ENCODE measurements at places on chromosomes 7 and 10.

GRCh38 chr10:35035606-35036005 is 54.5 kb downstream of the CUL2 start:
- no peak for DNase-seq

DNA sequence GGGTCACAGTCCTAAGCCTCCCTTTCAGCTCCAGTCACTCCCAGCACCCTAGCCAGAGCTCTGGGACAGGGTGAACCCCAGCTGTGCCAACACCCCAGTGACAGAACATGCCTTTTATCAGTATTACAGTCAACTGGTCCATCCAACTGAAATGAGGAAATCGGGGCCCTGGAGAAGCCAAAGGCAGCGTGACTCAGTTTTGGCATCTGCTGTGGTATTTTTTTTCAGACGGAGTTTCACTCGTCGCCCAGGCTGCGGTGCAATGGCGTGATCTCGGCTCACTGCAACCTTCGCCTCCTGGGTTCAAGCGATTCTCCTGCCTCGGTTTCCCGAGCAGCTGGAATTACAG is 3.4 kb upstream of the CLDN15 start:
- no peak for DNase-seq

- DNase-seq, result no peak
Observed at GRCh38 chr7:81175275-81175940, 256.6 kb upstream of the SEMA3C start.

DNA sequence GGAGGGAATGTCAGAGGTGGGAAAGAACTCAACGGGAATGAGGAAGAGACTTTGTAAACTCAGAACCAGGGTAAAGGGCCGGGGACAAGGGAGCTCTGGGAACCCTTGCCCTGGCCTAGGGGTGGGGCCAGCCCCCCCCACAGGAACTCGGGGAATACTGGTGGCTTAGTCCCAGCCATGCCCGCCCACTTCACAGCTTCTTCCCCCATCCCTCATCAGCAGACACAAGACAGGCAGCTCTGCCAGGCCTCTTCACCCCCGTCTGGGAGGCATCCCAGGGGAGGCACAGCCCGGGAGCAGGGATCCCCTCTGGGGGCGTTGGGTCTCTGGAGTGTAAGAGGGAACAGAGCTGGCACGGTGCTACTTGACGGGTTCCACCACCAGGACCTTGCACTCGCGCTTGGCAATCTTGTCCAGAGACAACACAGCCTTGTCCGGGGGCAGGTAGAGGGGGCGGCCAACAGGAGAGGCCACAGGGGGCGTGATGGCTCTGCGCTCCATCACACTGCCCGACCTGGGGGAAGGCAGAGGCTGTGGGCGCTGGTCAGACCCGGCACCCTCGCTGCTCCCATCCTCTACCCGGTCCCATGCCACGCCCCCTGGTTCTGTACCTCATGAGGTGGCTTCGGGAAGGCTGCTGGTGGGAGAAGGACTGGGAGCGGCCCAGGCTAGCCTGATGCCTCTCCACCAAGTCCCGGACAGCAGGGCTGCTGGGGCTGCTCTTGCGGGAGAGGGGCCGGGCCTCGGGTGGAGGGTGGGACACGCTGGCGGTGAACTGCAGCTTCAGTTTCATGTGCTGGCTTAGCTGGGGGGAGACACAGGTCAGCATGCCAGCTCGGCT is 3.7 kb downstream of the TRAPPC14 start:
- DNase-seq, result no peak

DNA sequence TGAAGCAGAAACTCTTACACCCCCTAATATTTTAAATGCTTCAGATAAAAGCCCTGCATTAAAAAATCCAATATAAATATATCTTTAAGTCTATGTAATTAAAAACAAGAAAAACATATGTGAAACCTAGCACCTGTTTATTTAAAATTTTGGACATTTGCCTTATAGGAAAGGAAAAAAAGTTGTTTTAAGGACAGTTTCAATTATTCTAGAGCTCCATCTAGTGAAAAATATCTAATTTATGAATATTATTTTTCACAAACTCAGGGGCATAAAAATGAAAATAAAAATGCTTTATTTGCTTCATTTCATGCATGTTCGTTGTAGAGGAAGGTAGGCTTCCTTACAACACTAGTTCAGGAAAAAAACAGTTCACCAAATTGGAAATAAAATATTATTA is 26.1 kb downstream of the ENKUR start:
- DNase-seq, result no peak

GRCh38 chr7:33630359-33630758 is 275.0 kb upstream of the BMPER start:
- DNase-seq, result no peak

GRCh38 chr7:43757073-43757720 is 1.3 kb upstream of the BLVRA start:
- DNase-seq, result no peak

DNA sequence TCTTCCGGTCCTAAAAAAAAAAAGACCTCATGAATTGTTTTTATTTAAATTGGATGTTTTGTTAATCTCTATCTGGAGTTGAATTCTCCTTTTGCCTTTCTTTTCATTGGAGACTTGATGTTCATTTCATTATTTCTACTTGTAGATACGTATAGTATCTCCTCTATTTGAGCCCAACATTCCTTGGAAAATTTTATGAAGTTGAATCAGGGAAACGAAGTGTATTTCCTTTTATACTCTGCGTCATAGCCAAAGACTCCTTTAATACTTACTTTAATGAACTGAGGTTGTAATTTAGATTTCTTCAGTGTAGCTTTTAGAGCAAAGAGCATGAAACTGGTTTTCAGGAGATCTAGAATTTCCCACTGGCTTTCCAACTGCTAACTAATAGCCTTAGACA is 132.4 kb downstream of the KIAA1217 start:
- DNase-seq, result no peak

DNA sequence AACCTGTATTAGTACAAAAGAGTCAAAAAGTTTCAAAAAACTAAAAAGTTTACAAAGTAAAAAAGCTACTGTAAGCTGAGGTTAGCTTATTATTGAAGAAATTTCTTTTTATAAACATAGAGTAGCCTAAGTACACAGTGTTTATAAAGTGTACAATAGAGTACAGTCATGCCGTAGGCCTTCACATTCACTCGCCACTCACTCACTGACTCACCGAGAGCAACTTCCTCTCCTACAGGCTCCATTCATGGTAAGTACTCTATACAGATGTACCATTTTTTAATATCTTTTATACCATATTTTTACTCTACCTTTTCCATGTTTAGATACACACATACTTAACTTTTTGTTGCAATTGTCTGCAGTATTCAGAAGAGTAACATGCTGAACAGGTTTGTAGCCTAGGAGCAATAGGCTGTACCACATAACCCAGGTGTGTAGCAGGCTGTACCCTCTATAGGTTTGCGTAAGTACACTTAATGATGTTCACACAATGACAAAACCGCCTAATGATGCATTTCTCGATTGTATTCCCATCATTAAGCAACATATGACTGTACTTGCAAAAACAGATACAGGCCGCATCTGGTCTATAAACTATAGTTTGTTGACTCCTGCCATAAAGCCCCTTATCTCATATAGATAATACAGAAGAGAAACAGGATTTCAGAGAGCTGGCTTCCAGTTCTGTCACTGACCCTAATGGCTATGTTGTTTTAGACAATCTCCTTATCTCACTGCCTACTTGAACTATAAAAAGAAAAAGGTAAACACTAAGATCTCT is 438.8 kb downstream of the HTR7 start:
- no peak for DNase-seq

- DNase-seq, result no peak
Observed at GRCh38 chr7:102875700-102876295, 37.0 kb upstream of the LRRC17 start.

DNA sequence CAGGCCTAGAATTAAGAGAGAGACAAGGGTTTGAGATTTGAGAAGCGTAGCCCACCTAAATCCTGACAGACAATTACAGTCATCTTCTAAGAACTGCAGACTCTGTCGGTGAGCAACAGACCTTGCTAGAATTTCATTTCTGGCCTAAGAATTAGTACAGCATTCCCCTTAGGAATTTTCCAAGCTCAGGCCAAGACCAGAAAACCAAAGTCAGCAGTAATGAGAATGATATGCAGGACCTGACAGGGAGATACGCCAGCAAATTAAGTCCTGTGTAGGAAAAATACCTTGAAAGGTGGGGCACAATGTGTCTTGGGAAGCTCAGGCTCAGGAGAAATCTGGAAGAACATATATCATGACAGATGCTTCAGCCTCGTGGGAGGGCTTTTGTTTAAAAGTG is 52.7 kb upstream of the HERPUD2 start:
- no peak for DNase-seq

- DNase-seq, result no peak
Observed at GRCh38 chr7:156989766-156990535, 20.5 kb downstream of the MNX1 start.
